ENCODE measurements at places on chromosomes 13 and 19. TPM values are rescaled to one million over a fixed set of nuclear protein-coding genes. Genes with fewer than 3 reads are reported as not detected.

- DNase-seq: peak; percentile 31
Measured at GRCh38 chr13:67023130-67023876, 206.8 kb downstream of the PCDH9 start.

DNA sequence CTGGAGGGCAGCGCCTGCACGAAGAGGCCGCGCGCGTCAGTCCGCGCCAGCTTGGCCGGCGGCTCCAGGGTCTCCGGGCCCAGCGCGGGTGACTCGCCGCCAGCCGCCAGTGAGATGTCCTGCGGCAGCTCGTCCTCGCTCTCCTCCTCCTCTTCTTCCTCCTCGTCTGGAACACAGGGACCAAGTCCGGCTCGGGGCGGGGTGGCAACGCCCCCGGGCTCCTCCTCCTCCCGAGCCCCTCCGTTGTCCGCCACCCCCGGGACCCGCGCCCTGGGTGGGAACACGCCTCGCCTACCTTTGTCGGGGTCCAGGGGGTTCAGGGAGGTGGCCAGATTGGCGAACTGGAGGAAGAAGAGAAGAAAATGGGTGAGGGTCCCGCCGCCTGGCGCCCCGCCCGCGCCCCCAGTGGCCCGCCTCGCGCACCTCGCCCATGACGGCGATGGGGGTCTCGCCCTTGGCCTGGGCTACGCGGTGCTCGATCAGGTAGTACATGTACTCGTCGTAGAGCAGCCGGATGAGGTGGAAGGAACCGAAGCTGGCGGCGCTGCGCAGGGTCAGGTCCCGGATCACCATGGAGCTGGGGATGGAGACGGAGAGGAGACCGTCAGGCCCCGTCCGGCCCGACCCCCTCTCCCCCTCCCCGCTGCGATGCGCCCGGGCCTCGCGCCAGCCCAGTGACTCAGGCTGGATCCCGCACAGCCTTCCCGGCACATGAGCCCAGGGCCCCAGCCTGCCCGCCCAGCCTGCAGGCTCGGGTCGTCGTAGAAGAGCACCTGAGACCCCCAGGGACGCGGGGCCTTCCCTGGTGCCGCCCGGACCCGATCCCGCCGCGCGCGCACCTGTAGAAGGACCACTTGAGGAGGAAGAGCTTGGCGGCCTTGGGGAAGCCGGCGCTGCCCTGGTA is 10.6 kb downstream of the DCAF15 start:
- DNase-seq: no peak

The ZNF813 gene
- 2.3 TPM for total RNA-seq

- no peak for DNase-seq
Measured at GRCh38 chr13:57877601-57878000, 246.1 kb downstream of the PCDH17 start.

DNA sequence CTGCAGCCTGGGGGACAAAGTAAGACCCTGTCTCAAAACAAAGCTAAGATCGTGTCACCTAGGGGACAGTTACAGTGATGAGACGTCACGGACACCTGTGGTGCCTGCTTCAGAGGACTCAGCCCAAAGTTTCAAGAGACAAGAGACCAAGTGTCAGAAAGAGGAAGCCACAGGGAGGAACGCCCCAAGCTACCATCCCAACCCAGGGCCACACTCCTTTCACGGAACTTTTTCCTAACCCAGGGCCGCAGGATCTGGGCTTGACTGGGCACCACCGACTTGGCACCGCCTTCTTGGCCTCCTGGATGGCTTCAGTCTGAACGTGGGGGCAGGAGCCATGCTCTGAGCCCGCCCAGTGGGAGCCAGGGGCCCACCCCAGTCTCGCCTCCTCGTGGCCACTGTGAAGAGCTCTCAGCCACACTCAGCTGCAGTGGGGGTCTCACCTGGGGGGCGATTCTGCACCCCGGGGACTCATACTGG is 8.5 kb downstream of the MOB3A start:
- no peak for DNase-seq

DNA sequence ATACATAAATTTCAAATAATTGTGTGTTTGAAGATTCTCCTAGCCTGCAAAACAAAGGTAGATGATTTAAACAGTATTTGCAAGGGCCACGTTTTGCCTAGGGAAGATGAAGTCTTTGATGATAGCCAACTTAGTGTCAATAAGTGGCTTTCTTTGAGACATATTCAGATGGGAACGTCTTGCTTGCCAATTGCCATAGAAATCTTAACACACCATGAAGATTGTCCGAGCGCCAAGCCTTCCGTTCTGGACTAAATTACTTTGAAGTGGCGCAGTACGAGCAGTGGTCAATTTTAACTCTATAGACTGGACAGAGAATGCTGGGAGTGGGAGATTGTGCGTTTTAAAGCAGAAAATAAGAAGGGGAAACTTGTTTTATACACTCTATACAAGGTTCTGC is 9.9 kb downstream of the ZIC5 start:
- DNase-seq: no peak

The GRIN3B gene
- 0.69 TPM for total RNA-seq

The SIGLEC8 gene
- total RNA-seq: not detected

DNA sequence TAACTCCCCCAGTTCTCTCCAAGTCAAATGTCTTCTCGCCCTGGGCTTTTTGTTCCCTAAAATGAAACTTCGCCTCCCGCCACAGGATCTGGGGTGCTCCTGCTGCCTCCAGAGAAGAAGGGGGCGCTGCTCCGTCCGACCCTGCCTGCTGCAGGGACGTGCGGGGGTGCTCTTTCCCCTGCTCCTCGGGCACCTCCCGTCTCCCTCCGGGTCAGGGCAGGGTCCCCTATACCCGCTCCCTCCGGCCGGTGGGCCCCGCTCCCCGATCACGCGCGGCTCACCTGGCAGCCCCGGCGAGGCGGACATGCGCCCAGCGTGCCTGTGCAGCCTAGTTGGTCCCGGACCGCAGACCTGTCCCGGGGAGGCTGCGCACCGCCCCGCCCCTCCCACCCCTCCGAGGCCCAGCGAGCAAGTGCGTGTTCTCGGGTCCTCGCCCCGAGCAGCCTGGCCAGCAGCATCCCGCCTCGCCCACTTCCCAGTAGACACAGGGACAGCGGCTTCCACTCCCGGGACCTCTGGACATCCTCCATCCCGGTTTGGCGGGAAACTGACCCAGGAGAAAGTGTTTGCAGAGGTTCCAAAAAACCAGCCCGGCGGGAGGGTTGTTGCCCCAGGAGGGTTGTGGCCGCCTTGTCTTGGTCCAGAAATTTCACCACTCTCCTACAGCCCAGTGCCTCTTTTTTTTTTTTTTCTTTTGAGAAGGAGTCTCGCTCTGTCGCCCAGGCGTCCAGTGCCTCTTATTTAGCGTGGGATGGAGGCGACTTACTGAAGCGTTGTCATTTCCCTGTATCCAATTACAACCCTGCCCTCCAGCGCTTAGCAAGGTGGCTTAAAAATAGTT is at the start of gene OXGR1:
TSS of gene OXGR1 (minus strand) at position 460 of the 841 bp plus-strand sequence. CDS start 6,717 bp downstream, outside the sequence.
- DNase-seq: no peak

The ADPRHL1 gene
- total RNA-seq: 0.97 TPM
